A549 treated with Mapracorat at 1 μM for 4 hours (cell line): ENCODE measurements at places on chromosomes 4 and X. TPM values are rescaled to one million over a fixed set of nuclear protein-coding genes. Genes with fewer than 3 reads are reported as not detected.

Gene MTMR8
- total RNA-seq: 0.53 to 1.1 TPM (median 0.65 TPM) in 5 replicates

Gene UCP1
- not detected in 5 replicates for total RNA-seq

Gene MAGEA10
- total RNA-seq: not detected in 5 replicates

Gene SMIM10L2A
- total RNA-seq: 0.08 to 0.23 TPM (median 0.16 TPM) in 5 replicates

Gene RBM46
- total RNA-seq: not detected in 5 replicates

Gene ADH7
- total RNA-seq: not detected in 5 replicates

Gene BEND4
- 0.02 TPM in 2 of 5 replicates, not detected in the others for total RNA-seq

Gene MAPK10
- 0.33 to 0.51 TPM (median 0.35 TPM) in 5 replicates for total RNA-seq

Gene C4orf50
- not detected in 5 replicates for total RNA-seq

Gene NPNT
- 0.34 to 0.57 TPM (median 0.35 TPM) in 5 replicates for total RNA-seq

Gene ABLIM2
- total RNA-seq: 4.4 to 9.4 TPM (median 6.4 TPM) in 5 replicates

Gene PRR32
- total RNA-seq: not detected in 5 replicates

Gene PCDH18
- total RNA-seq: not detected in 5 replicates

Gene TEX13D
- total RNA-seq: not detected in 5 replicates

Gene NDP
- total RNA-seq: not detected in 5 replicates

Gene CSAG2
- total RNA-seq: not detected in 5 replicates

Gene EDA
- 0.38 to 0.75 TPM (median 0.43 TPM) in 5 replicates for total RNA-seq

Gene GAGE2A
- total RNA-seq: not detected in 5 replicates

Gene DUSP9
- total RNA-seq: 0.89 to 1.9 TPM (median 1.4 TPM) in 5 replicates

Gene MAB21L2
- not detected in 5 replicates for total RNA-seq

Gene FREM3
- not detected in 5 replicates for total RNA-seq
